Suprapubic skin (tissue), 4 donors: ENCODE measurements at places on chromosomes 1 and 21. TPM values are rescaled to one million over a fixed set of nuclear protein-coding genes. Genes with fewer than 3 reads are reported as not detected.

The DLGAP3 gene
- total RNA-seq: not detected

The CFAP45 gene
- total RNA-seq: 1.2 TPM

The ERVH48-1 gene
- total RNA-seq: not detected

The PRR9 gene
- total RNA-seq: not detected

The PLA2G2A gene
- 15.1 TPM for total RNA-seq

The SELL gene
- 0.47 TPM for total RNA-seq

The KRTAP11-1 gene
- total RNA-seq: 283 TPM

The LEFTY2 gene
- total RNA-seq: not detected

The LMX1A gene
- 0.44 TPM for total RNA-seq

The VWA1 gene
- 21.4 TPM for total RNA-seq

The KPNA6 gene
- 42.4 TPM for total RNA-seq

The YIPF1 gene
- total RNA-seq: 21.7 TPM

The IL20 gene
- 1.0 TPM for total RNA-seq

The CSF3R gene
- 2.7 TPM for total RNA-seq
